Amniotic stem cell (primary cell): ENCODE measurements at places on chromosomes 3 and 15.

GRCh38 chr3:73292220-73292619 lies 230.8 kb downstream of the EBLN2 start:
- no peak for DNase-seq

- no peak for DNase-seq
These were observed 113.4 kb downstream of the PLCH1 start for GRCh38 chr3:155631323-155632019.

DNA sequence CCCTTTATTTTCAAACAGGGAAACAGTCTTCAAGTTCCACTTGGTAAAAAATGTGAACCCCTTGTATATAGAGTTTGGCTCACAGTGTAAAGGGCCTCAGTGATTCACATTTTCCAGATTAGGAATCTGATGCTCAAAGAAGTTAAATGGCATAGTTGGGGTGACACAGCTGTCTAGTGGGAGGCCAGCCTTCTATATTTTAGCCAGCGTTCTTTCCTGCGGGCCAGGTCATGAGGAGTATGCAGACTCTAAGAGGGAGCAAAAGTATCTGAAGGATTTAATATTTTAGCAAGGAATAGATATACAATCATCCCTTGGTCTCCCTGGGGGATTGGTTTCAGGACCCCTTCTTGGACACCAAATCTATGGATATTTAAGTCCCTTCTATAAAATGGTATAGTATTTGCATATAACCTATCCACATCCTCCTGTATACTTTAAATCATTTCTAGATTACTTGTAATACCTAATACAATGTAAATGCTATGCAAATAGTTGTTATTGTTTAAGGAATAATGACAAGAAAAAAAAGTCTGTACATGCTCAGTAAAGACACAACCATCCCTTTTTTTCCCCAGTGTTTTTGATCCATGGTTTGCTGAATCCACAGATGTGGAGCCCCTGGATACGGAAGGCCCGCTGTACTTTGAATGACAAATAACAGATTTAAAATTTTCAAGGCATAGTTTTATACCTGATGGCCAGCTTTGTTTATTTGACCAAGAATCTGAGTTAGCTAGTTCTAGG lies 7.0 kb downstream of the B2M start:
- DNase-seq: no peak

GRCh38 chr3:39917065-39917773 lies 107.8 kb downstream of the MYRIP start:
- no peak for DNase-seq

DNA sequence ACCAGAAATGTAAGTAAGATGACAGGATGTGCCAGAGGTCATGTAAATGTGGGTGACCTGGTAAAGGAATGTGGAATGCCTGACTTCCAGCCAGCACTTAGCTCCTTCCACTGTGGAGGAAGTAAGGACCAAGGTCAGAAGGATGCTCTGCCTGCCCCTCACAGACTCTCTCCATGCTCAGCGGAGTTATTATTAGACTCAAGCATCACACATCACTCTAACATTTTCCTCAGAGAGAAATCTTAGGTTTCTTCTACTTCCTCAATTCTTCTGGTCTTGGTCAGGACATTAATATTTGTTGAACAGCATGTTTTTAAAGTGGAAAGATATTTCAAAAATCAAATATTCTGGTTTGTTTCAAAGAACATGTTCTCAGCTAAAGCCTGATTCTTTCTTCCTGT lies 231.4 kb upstream of the WNT5A start:
- DNase-seq: no peak

- DNase-seq: no peak
These were observed 7.3 kb downstream of the ADAM10 start for GRCh38 chr15:58742022-58742813.

DNA sequence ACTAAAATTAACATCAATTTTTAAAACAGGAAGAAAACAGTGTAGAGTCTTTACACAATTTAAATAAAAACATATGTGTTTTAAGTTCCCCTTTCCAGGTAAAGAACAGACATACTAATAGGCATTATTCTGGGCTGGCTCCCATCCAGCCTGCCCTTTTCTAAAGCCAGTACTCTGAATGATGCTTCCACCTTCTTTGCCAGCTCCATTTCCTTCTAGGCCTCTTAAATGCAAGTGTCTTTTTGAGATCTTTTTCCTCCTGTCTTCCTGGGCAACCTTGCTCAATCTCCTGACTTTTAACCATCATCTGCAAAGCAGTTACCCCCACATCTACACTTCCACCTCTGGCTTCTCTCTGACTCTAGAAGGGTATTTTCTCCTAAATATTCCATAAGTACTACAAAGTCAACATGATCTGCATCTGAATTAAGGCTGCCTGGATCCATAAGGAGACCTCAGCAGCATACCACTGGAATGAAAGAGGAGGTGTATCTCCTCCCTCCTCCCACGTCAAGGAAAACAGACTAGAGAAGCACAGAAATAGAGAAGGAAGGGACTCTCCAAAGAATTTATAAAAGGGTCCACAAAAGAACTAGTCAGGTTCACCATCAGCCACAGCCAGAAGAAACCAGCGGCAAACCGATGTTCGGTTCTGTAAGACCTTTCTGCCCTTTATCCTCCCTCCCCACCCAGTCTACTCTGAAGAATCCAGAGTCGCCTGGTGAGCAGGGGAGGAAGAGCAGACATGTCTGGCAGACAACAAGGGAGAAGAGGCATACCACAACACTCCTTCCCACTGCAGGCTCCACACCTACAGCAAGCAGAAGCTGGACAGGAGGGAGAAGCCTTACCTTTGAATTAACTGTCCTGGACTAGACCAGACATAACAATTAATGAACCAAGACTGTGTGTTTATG lies 47.1 kb downstream of the GOLIM4 start:
- no peak for DNase-seq

- DNase-seq: no peak
These were observed 151.5 kb downstream of the ALCAM start for GRCh38 chr3:105518203-105518602.

DNA sequence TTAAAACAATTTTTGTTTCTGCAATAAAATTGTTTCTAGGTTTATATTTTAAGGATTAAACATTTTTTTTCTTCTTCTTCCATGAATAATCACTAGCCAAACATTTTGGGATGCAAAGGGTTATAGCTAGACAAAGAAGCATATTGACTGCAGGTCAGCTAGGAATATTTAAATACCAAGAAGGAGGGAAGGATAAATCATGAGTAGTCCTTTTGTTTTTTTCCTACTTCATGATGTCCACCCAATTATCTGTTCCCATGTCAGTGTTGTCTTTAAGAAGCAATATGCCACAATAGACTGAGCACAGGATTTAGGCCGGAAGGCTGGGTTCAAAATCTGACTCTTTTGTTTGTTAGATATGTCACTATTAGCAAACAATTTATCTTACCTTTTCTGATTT lies 82.1 kb downstream of the VPS8 start:
- DNase-seq: no peak

DNA sequence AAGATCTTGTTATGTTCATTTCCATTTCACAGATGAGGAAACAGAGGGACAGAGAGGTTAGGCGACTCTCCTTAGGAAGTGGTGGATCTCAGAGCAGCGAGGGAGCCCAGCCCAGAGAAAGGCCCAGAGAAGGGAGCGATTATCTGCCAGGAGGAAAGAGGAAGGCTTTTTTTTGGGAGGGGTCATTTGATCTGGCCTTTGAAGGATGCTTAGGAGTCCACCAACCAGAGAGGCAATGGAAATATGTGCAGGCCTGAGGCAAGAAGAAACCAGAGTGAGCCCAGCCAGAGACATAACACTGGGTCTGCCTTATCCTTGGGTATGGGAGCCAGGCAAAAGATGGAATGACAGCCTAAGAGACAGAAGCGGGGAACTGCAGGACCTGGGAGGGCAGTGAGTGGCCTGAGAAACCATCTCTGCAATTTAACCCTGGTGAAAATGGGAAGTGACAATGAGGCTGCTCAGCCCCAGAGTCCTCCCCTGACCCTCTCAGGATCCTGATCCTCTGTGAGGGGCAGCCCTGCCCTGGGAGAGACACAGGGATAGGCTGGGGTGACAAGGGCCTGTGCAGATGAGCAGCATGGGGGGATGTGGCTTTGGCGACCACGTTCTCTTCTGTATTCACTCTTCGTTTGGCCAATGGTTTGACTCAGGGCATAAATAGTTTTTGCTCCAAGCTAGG lies 163.2 kb downstream of the WNT7A start:
- no peak for DNase-seq

DNA sequence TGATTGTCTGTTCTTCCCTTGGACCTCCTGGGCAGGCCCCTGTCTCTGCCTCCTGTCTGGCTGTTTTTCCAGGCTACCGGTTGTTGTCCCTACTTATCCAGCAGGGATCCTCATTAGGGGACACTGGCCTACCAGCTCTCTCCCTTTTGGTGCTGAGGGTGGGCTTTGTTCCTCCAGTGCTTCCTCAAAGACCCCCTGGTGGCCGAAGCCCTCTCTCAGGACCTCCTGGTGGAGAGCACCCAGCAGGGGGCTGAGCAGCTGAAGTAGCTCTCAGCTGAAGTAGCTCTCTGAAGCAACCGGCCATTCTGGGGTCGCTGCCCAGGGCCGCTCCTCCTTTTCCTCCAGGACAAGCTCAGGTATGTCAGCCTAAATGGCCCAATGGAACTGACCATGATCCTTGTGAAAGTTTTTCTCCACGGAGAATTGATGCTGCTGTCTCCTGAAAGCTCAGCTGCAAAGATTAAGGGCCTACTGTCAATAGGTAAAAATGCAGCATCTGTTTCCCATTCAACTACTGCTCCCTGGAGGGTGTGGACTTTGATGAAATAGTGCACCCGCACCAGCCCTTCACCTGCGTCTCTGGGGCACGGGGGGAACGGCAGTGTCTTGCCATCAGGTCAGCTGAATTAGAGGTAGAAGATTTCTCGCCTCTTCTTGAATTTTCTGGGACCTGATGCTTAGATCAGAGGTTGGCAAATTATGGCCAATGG lies 27.6 kb downstream of the ARNT2 start:
- no peak for DNase-seq

DNA sequence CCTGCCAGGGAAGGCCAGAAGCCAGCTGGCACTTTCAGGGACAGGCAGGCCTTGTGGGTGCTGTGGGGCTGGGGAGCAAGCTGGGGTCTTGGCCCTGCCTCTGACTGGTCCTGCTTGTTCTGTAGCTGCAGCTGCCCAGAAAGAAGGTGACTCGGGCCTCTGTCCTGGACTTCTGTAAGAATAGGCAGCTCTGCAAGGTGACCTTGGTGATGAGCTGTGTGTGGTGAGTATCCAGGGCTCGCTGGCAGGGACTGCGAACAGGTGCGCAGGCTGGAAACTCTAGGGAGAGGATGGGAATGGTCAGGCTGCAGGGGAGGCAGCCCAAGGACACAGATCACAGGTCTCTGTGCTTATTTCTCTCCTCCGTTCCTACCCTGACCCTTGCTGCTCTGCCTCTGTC lies 31.2 kb downstream of the SLC22A14 start:
- no peak for DNase-seq

GRCh38 chr3:80366808-80367548 lies 599.2 kb upstream of the ROBO1 start:
- no peak for DNase-seq

DNA sequence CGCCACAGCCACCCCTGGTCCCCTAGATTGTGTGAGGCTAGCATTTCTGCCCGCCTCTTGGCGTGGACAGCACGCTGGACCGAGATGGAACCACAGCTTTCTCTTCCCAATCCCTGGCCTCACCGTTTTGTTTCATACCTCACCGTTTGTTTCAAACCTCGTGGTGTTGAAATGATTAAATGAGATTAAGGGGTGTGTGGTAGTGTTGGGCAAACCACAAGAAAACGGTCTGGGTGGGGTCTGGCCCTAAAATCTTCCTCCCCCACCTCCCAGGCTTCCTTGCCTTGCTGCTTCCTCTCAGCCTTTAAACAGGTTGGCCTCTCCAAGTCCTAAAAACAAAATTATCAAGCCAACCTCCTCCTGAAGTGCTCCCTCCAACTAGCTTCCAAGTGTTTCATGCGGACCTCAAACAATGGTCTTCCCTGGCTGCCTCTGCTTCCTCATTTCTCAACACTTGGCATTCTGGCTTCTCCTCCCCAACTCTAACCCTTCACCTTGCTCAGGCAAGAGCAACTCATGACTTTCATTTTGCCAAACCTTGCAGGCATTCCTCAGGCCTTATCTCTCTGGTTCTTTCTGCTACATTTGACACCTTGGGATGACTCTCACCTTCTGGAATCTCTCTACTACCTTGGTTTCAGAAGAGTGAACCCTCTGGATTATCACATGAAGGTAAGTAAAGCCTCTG lies 1.4 kb upstream of the ATP13A3 start:
- DNase-seq: no peak

- no peak for DNase-seq
These were observed 26.2 kb downstream of the ZBED2 start for GRCh38 chr3:111568911-111569310.

- DNase-seq: no peak
These were observed 17.3 kb upstream of the LRRK1 start for GRCh38 chr15:100901702-100902435.

DNA sequence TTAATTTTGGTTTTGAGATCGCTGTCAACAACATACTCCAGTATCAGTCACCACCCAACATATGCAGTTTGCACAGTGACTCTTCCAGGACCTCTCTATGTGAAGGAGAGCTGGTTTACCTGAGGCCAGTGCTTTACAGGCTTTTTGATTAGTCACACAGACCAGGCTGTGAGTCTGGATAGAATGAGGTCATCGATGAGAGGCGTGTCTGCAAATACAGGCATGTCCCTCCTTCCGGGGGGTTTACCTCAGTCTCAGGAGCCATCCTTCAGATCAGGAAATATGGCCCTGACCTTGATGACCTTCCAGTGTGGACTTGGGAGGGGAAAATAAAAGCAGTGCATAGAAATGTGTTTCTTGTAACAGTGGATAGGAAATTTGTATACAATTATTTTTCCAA lies 46.9 kb downstream of the KBTBD12 start:
- no peak for DNase-seq

DNA sequence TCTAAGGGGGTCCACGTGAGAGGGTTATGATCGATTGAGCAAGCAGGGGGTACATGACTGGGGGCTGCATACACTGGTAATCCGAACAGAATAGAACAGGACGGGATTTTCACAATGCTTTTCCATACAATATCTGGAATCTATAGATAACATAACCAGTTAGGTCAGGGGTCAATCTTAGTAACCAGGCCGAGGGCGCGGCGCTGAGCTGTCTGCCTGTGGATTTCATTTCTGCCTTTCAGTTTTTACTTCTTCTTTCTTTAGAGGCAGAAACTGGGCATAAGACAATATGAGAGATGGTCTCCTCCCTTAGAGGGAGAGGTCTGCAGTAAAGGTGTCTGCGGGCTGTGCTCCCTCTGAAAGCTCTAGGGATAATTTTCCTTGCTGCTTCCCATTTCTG lies 261.3 kb downstream of the XXYLT1 start:
- no peak for DNase-seq

DNA sequence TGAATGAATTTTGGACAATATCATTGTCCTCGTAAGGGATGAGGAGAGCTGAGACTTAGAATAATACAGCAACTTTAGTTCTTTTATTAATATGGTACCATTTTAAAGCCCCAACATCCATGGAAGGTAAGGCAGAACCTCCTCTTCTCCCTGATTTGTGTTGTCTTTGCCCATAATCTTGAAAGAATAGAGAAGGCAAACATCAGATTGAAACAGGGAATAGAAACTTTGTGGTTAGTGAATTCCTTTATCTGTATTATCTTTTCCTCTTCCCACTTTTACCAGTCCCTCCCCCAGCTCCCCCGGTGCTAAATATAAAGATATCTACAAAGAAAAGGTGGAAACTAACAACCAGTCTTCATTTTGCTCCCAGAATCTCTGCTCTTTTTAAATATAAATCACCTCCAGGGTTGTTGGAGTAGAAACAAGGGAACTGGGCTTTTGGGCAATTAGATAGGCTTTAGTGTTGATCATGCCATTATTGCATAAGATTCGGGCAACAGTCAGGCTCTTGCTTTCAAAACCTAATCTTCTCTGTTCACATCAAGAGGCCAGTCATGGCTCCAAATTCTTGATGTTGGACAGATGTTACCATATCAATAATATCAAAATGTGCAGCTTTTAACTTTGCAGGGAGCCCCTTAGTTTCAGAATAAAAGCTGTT lies 32.5 kb downstream of the ITPR1 start:
- no peak for DNase-seq
